ENCODE measurements at places on chromosomes 3 and 15.
A peak's percentile ranks its signal among the peaks of the same experiment; 100 is the strongest.

DNA sequence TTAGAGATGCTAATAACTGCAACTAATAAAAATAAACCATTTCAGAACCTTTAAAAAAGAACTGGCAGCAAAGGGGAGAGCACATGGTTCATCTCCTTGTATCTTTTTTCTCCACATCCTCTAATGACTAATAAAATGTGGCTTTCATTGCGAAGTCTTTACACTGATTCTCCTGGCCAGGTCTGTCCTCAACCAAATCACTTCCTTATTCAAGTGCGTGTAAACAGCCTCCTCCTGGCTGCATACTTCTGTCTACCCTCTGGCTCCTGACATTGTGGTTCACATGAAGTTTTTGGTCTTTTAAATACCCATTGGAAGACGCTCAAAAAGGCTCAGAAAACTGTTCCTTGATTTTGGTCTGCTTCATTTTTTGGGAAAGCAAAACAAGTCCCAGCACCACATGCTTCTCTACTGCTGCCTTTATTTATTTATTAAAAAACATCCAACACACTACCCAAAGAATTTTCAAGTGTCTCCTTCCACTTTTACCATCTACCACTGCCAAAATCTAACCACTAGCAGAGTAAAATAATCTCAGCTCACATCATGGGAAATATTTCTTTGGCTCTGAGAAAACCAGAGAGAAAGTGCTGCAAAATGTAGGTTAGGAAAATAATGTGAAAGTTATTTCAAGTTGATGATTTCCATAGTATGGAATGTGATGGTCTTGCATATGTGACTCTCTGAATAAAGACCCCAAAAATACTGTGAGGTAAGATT, 85.1 kb downstream of the EFL1 start:
- peak; percentile 31 for DNase-seq

DNA sequence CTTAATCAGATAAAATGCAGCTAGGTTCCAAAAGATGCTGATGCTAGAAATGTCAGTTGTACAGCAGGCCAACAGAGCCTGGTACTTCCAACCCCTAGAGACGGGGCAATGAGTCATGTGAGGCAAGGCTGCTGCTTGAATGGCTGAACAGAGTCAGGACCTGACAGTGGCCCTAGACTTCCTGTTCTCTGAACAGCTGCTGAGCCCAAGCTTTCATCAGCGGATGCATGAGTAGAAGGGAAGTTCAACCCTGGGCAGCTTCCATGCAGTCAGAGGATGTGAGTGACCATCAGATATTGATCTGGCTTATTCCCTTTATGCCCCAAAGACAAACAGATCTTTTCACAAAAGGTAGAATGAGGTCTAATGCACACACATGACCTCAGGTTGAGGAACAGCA, 282.9 kb upstream of the COL8A1 start:
- no peak for DNase-seq

GRCh38 chr3:129482721-129483120, 42.7 kb downstream of the IFT122 start:
- DNase-seq: no peak

DNA sequence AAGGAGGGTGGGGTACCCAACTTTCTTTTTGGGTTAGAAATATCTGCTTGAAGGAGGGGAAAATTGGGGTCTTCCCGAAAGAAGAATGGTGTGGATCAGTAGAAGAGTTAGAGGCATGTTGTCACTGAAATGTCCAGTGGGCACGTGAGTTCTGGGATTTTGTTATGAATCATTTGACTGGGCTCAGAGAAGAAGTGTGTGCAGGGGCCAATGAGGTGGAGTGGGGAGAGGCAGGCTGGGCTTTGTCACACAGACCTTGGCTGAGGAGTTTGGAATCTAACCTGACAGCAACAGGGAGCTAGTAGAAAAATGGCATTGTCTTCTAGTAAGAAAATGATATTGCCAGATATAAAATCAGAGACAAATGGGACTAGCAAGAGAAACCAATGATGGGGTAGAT, 436.8 kb downstream of the MFSD1 start:
- DNase-seq: no peak

DNA sequence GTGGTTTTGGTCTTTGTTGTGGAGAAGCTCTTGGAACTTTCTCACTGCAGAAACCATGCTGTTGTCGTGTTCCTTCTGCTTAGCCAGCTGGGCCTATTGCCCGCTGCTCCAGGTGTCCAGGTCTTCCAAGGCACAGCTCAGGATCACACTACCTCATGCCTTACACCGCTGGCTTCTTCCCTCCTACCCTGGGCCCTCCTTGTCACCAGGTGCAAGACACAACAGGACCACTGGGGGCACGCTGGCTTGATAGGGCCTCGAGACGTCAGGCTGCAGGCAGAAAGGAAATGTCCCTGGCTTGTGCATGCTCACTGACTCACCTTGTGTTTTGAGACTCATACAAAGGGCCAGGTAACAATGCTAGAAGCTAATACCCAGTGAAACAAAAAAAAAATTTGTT, 32.3 kb downstream of the PAQR9 start:
- no peak for DNase-seq

DNA sequence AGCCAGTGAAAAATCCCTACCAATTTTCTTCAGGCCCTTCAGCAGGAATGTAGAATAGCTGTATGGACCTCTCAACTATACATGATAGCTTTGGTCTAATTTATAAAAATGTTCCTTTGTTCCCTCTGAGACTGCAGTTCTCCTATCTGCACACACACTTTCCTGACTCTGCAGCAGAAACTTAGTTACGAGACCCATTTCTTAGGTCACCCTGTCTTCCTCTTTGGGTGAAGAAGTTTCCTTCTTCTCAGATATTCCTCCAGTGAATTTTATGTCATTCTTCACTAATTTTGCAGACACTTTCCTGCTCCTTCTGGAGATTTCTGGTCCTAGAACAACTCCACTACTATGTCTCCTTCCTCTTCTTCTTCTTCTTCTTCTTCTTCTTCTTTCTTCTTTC, 42.6 kb downstream of the CD200R1L start:
- DNase-seq: no peak

Data from stromal cell of bone marrow (primary cell).